Activated CD8-positive, alpha-beta memory T cell treated with anti-CD3 and anti-CD28 coated beads for 4 hours (primary cell): ENCODE measurements at places on chromosomes 2 and 18.

- DNase-seq = no peak
Measured at GRCh38 chr2:11534746-11535484, 1.1 kb downstream of the GREB1 start.

- no peak for DNase-seq
Measured at GRCh38 chr2:216950547-216950946, 90.7 kb upstream of the TNP1 start.

DNA sequence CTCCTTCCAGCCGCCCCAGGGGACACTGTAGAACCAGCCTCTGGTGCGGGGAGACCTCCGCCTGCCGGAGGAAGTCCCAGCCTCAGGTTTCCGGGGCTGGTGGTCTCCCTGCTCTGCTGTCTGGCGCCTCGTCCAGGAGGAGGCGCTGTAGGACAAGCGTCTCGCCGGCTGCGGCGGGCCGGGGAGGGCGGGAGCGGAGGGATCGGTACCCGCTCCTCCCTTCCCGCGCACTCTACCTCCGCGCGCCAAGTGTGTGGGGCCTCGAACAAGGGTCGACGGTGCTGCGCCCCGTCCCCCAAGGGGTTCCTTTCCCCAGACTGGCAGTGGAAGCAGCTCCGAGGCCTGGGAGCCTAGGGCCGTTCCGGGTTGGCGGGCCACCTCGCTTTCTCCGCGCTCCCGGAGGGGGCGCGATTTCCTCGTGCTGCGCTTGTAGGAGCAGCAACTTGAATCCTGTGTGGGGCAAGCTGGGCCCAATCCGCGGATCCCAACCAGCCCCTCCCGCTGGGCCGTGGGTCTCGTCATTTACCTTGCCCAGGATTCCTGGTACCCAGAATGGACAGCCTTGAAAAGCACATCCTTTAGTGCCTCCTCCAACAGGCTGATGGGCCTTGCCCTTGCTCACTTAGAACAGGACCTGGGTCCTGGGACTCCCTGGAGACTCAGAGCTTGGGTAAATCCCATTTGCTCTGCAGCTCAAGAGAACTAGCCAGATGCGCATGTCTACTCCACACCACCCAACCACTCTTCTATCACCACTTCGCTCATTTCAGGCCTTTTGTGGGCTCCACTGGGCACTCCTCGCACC, 10.6 kb upstream of the HOXD4 start:
- DNase-seq = peak; percentile 14

DNA sequence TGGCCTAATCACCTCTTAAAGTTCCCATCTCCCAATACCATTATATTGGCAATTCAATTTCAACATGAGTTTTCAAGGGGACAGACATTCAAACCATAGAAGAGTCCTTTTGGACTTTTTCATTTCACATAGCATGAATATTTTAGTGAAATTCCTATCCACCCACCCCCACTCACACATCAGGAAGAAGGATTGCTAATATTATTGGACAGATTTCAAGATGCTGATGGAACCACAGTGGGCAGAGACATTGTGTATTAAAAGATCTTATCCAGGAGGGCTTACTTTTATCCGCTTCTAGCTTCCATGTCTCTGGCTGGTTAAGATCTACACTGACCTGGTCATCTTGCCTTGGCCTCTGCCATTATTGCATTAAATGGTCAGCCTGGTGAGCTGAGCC, 297.4 kb upstream of the ACVR2A start:
- DNase-seq = no peak

GRCh38 chr2:46963941-46964673, 48.5 kb upstream of the MCFD2 start:
- DNase-seq = no peak

- no peak for DNase-seq
Measured at GRCh38 chr2:8081130-8081529, 600.7 kb upstream of the ID2 start.

- no peak for DNase-seq
Measured at GRCh38 chr18:37124516-37124915, 295.6 kb downstream of the KIAA1328 start.

GRCh38 chr2:11579867-11580659, 46.2 kb downstream of the GREB1 start:
- DNase-seq = no peak

GRCh38 chr2:96120991-96121390, 4.6 kb upstream of the ADRA2B start:
- no peak for DNase-seq

DNA sequence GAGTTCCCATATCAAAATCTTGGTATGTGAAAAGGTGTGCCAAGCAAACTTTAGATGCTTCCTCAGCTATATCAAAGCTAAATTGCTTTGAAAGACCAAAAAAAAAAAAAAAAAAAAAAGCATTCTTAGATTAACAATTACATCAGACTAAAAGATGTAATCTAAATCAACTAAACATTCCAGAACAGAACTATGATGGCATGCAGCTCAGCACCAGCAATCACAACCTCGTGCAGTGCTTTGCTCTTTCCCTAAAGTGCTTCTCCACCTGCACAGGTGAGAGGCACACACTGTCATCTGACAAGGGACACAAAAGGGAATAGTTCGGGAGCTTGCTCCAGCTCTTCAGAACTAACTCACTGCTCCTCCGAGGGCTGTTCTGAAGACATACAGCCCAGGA, 37.5 kb downstream of the ADAM17 start:
- no peak for DNase-seq

DNA sequence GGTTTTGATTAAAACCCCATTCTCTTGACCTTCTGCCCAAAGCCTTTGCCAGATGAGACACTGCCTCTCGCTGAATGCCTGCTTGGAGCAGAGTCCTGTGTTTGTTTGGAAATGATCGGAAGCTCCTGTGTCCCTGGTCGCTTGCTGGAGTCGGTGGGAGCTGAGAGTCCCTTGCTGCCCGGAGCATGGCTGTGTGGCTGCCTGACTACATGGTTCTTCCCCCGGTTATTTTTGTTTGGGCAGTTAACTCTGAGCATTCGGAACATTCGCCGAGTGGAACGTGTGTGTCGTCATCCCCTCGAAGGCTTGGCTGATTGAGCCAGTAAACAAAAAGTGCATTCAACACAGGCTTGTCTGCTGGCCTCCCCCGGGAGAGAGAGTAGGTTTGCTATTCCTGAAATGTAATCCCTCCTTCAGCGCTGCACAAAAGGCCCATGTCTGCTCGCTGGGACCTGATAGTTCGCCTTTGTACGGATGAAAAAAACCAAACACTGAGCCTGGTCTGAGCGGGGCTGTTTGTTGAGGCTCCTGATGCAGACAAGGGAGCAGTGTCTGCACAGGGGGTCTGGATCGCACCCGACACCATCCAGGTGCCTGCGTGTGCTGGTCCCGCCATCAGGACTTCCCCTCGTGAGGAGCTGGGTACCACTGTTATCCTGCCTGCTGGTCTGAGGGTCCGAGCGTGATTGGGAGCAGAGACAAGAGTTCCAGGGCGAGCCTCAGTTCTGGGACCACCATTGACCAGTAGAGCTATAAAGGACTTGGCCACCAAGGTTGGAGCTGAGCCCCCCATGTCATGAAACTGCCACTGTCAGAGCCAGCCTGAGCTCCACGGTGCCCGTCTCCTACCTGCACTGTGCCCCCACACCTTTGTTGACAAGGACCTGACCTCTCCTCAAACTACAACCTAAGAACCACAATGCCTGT, 83.8 kb downstream of the AGAP1 start:
- no peak for DNase-seq

GRCh38 chr18:58862356-58862755, 2.3 kb upstream of the ZNF532 start:
- DNase-seq = no peak

DNA sequence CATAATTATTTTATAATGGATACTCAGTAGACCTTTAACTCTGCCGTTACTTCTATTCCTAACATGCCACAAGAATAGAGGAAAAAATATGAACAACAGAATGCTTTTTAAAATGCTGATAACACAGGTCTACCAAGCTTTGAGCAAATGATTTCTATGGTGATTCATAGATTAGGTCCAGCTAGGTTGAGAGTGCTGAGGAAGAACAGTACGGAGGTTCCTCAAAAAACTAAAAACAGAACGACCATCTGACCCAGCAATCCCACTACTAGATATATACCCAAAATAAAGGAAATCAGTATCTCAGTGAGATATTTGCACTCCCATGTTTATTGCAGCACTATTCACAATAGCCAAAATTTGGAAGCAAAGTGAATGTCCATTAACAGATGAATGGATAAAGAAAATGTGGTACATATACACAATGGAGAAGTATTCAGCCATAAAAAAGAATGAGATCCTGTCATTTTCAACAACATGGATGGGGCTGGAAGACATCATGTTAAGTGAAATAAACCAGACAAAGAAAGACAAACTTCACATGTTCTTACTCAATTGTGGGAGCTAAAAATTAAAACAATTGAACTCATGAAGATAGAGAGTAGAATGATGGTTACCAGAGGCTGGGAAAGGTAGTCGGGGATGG, 111.6 kb upstream of the SERTAD2 start:
- no peak for DNase-seq

DNA sequence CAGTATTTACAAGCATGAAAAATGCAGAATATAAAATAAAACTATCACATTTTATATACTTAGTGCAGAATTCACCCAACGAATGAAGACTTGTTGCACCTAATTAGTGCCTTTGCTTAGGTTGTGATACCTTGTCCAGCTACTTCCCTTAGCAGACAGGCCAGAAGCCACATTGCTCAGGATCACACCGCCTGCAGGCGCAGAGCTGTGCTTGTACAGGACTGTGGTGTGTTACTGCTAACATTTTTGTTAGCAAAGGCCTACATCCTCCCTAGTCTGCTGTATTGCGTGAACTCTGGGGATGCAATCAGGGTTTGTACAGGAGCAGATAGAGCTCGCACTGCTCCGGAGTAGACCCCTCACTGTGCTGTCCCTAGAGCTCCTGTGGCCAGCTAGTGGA, 336.9 kb downstream of the CBLN2 start:
- DNase-seq = no peak

GRCh38 chr2:235725841-235726240, 232.0 kb downstream of the AGAP1 start:
- no peak for DNase-seq

DNA sequence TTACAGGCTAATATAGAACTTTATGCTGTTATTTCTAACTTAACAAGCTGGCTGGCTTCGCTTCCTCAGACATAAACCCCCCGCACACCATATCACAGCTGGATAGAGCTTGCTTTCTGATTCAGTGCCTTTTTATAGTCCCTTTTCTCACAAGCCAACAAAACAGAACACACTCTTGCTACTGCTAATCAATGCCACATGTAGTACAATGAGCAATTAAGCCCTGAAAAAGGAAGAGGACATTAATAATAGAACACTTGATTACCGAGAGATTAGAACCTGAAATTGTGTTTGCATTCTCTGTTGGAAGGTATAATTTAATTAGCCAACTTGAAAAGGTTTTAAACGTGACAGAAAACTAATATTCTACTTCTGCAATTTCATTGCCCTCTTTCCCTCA, 267.7 kb upstream of the CYRIA start:
- no peak for DNase-seq

DNA sequence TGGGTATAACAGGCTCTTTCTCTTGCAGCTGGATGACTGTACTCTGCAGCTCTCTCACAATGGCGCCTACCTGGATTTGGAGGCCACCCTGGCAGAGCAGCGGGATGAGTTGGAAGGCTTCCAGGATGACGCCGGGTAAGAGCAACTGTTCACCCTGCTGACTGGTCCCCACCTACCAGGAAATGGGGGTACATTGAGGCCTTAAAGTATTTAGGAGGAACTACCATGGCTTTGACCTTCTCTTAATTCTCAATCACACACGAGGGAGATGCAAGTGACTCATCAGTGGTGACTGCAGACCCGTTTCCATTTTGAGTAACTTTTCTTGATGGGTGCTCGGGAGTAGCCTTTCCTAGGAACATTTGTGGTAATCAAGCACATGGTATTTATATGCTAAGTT, 58.0 kb downstream of the FHOD3 start:
- no peak for DNase-seq

- no peak for DNase-seq
Measured at GRCh38 chr2:108978709-108979111, 10.3 kb downstream of the EDAR start.

DNA sequence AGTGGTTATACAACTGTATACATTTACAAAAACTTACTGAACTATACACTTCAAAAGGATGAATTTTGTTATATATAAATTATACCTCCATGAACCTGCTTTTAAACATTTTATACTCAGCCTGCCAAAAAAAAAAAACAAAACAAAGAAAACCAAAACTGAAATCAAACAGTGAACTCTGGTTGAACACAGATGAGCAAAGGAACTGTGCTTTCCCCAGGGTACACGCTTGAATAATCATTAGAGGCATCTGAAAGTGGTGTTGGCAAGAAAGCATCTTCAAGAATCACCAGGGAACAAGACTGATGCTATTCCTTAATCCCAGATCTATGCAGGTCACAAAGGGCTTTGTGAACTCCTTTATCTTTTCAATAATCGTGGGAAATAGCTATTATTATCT, 77.0 kb upstream of the LYPD1 start:
- DNase-seq = no peak

- no peak for DNase-seq
Measured at GRCh38 chr2:96510931-96511595, 5.9 kb upstream of the NEURL3 start.

- no peak for DNase-seq
Measured at GRCh38 chr2:24898122-24899109, 21.6 kb downstream of the ADCY3 start.

DNA sequence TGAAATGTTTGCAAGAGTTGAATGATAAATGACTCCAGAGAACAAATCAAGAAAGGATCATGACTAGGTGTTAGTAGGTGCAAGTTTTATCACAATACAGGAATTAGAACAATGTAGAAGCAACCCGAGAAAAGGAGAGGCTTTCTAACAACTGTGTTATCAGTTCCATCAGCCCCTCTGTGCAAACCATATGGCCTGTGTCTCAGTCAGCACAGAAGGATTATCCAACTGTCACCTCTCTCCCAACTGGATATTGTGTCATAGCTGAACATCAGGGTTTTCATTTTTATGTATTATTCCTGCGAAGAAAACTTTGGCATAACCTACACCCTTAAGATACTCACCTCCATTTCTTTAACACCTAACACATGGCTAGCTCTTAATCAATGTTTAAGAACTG, 321.6 kb upstream of the RND3 start:
- no peak for DNase-seq

GRCh38 chr2:75491129-75491753, 69.5 kb downstream of the EVA1A start:
- no peak for DNase-seq

GRCh38 chr2:84290537-84290936, 168.5 kb downstream of the SUCLG1 start:
- DNase-seq = no peak

DNA sequence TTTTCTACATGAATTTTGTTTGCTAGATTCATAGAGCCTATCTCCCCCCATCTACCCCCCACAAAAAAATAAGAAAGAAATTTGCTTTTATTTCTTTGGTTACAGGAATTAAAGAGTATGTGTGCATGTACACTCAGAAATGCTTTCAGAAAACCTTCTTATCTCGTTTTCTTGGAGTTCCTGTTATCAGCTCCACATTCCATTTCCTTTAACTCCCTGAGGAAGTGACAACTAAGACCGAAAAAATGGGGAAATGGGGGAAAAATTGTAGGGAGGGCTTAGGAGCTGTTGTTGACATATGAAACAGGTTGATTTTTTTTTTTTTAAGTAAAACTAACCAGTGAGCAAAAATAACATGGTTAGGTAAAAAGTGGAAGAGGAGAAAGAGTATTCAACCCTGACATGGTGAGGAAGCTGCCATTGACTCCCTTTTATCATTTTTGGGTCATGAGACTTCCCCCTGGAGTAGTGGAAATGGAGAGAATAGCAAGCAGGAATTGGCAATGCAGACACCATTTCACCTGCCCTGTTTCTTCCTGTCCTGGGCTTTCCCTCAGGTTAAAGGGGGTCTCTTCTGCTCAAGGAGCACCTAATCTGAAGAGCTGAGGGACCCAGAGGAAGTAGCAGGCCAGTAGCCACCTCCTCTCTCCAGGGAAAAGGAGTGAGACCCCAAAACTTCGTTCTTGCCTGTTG, 93.5 kb downstream of the OSBPL6 start:
- no peak for DNase-seq
